ENCODE measurements at places on chromosomes 7 and 10.
A peak's percentile ranks its signal among the peaks of the same experiment; 100 is the strongest.

GRCh38 chr7:29573567-29573966, 9.9 kb downstream of the PRR15 start:
- DNase-seq = no peak

- DNase-seq = no peak
Measured at GRCh38 chr10:75405598-75406461, 4.3 kb upstream of the ZNF503 start.

- DNase-seq = peak; percentile 89
Measured at GRCh38 chr7:19215412-19215811, 70.2 kb upstream of the FERD3L start.

- no peak for DNase-seq
Measured at GRCh38 chr10:29925771-29926692, 133.4 kb downstream of the JCAD start.

GRCh38 chr7:114649689-114650088, 235.1 kb downstream of the FOXP2 start:
- no peak for DNase-seq

DNA sequence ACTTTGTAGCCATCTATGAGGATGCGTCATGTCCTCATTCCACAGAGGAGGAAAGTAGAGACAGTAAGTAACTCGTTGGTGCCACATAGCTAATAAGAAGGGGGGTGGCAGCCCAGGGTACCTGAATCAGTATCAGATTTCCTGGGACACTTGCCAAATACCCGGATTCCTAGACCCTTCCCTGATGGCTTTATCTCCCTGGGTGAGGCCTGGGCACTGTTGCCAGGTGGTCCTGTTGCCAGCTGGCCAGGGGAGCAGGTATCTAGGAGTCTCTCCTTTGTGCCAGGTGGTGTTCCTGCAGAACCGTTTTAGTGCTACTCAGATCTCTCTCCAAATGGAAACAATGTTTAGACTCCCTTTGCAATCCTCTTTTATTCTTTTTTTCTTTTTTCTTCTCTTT, 12.7 kb downstream of the SLC29A3 start:
- DNase-seq = no peak

- no peak for DNase-seq
Measured at GRCh38 chr10:52774600-52775106, 2.1 kb upstream of the MBL2 start.

GRCh38 chr7:45696476-45696875, 122.3 kb downstream of the ADCY1 start:
- no peak for DNase-seq
